ENCODE measurements at places on chromosomes 5 and 9. TPM values are rescaled to one million over a fixed set of nuclear protein-coding genes. Genes with fewer than 3 reads are reported as not detected.
A peak's percentile ranks its signal among the peaks of the same experiment; 100 is the strongest.

The TAF1L gene
- total RNA-seq: under 0.01 TPM

The C5orf15 gene
- 28.3 TPM for total RNA-seq

The CD274 gene
- 6.4 TPM for total RNA-seq

The FBN2 gene
- 0.13 TPM for total RNA-seq

The CDX1 gene
- total RNA-seq: not detected

The NIPAL4 gene
- not detected for total RNA-seq

The DELE1 gene
- 78.1 TPM for total RNA-seq

DNA sequence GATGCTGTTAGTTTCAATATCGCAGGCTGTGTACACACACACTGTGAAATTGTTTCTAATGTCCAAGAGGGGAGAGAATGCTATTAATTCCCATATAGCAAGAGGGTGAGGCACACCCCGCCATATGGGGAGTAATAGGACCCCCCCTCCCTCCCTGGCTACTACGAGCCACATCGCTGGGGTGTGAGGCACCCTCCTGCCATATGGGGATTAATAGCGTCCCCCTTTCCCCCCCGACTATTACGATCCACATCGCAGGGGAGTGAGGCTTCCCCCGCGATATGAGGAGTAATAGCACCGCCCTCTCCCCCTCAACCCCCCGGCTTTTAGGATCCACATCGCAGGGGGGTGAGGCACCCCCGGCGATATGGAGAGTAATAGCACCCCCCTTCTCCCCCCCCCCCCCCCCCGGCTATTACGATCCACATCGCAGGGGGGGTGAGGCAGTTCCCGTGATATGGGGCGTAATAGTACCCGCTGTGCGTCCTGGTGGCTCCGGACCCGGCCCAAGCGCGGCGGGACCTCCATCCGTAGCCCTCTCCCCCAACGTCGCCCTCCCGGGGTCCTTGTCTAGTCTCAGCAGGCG lies 494 bp upstream of the STK32A start:
- no peak for DNase-seq

GRCh38 chr5:170464280-170465127 lies 39.3 kb upstream of the KCNIP1 start:
- DNase-seq: no peak

GRCh38 chr9:37464426-37465248 lies 613 bp downstream of the ZBTB5 start:
- DNase-seq: peak; percentile 82

DNA sequence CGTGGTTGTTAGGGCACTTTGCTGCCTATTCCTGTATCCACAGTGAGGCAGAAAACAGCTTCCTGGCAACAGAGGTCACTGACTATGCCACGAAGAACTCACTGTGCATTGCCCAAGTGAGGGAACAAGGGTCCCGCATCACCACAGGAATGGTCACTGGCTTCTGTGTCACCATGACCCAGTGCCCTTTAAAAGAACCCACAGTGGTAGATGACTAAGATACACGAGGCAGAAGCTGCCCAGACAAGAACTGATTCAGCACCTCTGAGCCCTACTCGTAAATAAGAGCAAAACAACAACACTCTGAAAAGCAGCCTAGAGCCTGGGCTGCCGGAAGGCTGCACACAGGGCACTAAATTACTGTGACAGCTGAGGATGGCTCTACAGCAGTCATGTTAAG lies 236.6 kb upstream of the RASEF start:
- peak; percentile 59 for DNase-seq

DNA sequence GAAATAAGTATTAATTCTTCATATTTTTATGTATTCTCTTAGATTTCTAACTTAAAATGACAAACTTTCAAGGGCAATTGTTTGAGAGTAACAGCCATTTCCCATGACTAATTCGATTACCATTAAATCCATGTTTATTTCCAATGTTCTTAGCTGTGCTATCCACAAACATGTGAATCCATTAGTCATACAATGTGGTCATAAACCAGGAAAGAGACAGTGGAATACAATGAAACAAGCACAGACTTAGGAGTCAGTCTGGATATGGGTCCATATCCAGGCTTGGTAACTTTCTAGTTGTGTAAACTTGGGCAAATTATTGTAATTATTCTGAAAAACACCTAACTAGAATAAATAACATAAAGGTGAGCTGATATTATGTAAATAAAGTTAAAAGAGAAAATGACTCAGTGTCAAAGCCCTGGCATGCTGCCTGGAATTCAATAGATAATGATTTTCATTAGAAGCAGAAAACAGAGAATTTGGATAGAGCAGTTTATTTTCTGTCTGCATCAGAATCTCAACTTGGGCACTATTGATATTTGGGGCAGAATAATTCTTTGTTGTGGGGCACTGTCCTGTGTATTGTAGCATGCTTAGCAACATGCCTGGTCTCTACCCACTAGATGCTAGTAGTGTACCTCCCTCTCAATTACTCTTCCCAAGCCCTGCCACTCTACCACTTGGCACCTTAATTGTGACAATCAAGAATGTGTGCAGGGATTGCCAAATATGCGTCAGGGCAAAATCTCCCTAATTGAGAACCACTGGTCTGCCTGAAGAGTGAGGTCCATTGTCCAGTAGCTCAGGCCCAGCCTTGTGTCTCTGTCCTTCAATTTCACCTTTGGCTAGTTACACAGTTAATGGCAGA lies 44.7 kb upstream of the SLC27A6 start:
- peak; percentile 72 for DNase-seq

GRCh38 chr5:128538250-128539037 lies 399 bp upstream of the FBN2 start:
- no peak for DNase-seq

GRCh38 chr5:168552146-168552545 lies 23.0 kb downstream of the FBLL1 start:
- DNase-seq: peak; percentile 36

- no peak for DNase-seq
Measured at GRCh38 chr9:110255034-110255462, 1.3 kb downstream of the TXN start.

DNA sequence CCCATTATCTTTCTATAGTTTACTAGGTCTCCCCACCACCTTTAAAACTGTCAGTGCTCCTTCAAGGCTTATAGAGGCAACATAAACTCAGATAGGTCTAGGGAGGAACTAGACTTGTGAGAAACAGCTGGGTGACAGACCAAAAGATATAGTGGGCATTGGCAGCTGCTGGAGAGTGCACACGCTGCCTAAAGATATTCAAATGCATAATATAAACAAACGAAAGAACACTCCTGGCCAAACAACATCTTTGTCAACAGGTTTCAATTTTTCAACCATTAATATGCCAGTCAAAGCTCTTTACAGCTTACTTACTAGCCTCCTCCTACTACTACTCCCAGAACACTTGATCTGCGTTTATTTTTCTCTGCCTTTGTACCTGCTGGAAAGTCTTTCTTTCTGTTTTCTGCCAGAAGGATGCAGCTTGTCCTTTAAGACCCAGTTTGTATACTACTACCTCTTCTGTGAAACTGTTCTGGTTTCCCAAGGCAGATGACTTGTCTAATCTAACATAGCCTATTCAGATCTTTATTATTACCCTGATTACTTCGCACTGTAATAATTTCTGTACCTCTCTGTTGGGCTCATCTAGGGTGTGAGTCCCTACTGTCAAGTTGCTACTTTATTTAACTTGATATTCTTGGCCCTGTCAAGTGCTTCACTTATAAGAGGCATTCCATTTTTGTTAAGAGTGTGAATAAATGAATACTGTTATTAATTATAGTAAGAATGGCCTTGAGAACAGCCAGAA lies 14.3 kb downstream of the KDM3B start:
- DNase-seq: no peak

DNA sequence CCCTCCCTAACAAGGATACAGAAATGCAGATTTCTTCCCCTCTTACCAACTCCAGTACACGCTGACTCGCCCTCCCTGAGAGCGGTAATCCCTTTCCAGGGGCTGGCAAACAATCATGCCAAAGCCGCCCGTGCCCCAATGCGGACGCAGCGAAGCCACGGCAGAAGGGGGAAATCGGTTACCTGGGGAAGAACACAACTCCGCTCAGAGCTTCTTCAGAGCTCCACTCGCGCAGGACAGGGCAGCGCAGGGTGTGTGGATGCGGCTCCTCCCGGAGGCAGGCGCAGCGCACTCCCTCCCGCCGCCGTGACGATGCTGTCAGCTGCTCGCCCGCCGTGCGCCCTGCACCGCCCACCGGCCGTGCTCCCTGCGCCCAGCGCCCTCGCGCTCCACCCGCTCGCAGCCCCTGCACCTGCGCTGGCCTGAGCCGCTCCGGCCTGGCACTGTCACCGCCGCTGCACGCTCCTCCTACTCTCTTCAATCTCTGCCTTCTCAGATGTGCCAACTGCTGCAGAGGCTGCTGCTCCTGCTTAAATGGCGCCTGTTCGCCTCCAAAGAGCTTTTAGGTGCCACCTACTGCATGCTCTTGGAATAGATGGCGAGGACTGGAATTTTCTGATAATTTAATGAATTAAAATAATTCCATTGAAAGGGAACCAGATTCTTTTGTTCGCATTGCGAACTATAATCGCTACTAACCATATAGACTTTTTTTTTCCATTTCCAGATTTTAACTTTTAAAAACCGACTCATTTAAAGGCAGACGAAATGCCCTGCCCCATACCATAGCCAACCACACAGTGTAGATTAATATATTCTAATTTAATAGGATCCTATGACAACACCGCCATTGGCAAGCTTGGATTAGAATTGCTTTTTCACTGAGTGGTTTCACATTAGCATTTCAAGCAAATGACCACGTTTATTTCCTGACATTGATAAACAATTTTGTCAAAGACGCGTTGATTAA lies at the start of gene DIRAS2:
DIRAS2 (minus strand) TSS at position 255 of the 970 bp plus-strand sequence. CDS start 28,997 bp downstream, outside the sequence.
- DNase-seq: peak; percentile 31

- DNase-seq: no peak
Measured at GRCh38 chr9:123346026-123346425, 10.0 kb upstream of the CRB2 start.

DNA sequence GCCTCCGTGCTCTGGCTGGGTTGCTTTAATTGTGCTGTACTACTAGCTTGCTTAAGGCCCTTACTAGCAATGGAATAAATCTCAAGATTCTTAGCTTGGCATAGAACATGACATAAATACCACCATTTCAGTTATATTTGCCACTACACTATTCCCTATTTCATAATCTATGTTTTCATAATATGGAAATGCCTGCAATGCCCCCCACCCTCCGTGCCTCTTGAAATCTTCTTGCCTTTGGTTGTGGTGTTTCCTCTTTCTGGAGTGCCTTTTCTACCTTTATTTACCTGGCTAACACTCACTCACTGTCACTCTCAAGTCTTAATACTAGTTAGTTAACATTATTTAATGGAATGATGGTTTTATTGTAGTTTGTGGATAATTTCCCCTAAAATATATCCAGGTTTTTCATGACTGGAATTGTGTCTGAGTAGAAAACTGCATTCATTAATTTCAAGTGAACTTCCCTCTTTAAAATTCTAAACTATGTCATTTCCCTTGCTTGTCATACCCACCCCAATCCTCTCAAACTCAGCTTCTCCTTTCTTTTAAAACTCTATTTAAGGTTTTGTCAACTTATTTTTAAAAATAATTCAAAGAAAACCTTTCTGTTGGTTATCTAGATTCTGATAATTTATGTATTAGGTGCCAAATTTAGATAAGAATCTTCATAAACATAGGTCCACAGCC lies 521.7 kb upstream of the DAB2 start:
- DNase-seq: no peak

DNA sequence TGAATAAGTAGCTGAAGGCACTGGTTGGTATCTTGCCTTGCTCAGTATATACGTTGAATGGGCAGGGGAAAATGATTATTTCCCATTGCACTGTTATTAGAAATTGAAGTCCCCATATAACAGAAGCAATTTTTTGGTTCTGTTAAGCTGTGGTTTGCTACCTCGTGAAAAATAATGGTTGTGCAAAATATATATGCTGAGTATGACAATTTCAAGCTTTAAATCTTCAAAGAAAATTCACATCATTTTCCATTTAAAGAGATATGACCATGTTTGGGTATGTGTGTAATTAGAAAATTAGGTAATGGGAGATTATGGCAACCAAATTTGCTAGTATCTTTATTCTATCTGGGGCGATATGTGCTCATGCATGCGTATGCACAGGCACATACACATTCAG lies 139.8 kb downstream of the DMAC1 start:
- no peak for DNase-seq

DNA sequence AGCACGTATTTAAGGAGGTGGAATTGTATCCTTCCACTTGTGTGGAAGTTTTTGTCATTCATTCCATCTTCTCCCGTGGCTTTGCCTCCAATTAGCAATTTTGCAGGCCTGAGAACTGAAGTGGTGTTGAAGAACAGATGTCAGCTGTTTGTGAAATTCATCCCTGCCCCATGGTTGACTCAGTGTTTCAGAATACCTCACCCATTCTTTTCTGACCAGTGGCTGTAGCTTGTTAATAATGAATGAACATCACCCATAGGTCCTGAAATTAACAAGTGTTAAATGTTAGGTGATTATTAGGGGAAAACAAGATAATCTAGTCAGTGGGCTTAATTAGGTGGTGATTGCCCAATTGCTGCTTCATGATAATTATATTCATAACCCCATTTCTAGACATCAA lies 11.7 kb downstream of the ZNF462 start:
- no peak for DNase-seq

- DNase-seq: no peak
Measured at GRCh38 chr5:159224471-159224870, 15.1 kb upstream of the RNF145 start.

DNA sequence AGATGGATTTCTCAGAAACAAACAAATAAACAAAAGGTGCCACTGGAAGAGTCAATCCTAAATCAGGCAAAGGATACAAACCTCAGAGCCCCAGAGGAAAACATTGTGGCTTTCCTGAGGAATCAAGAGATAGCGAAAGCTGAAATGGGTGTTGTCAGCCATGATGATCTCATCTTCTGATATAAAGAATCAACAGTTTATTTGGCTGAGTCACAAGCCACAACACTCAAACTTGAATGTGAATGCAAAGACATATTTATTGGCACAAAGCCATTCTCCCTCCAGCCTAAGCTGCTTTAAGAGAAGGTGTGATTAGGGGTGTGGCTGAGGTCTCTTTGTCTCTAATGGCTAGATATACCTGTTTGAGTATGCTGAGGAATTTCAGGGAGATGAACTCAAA lies 73.3 kb upstream of the NREP start:
- DNase-seq: no peak

GRCh38 chr5:80565330-80565729 lies 4.8 kb downstream of the ANKRD34B start:
- DNase-seq: no peak

DNA sequence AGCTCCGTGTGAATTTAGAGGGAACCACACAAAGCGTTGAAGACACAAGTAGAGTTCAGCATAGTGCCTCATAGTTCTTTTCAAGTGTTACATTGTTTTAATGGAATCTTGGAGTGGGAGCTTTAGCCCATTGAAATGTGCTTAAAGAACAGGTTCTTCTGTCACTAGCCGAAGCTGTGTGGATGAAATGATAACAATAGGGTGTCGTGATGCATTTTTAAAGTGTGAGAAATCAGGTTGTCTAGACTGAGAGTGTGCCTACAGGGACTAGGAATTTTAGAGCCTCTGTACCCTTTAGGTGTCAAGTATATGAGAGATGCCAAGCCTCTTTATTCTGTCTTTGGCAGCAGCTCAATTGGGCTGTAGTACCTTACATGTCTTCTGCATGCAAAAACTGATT lies 83.0 kb downstream of the NDUFS4 start:
- no peak for DNase-seq

- DNase-seq: no peak
Measured at GRCh38 chr5:98911280-98912040, 17.3 kb downstream of the CHD1 start.

Data from dermis microvascular lymphatic vessel endothelial cell (primary cell).